ENCODE measurements at places on chromosomes 11 and 22.

GRCh38 chr22:37726241-37726887 lies 29.5 kb downstream of the TRIOBP start:
- DNase-seq, result no peak

GRCh38 chr11:44226945-44227344 lies 83.0 kb downstream of the ALX4 start:
- DNase-seq, result no peak

DNA sequence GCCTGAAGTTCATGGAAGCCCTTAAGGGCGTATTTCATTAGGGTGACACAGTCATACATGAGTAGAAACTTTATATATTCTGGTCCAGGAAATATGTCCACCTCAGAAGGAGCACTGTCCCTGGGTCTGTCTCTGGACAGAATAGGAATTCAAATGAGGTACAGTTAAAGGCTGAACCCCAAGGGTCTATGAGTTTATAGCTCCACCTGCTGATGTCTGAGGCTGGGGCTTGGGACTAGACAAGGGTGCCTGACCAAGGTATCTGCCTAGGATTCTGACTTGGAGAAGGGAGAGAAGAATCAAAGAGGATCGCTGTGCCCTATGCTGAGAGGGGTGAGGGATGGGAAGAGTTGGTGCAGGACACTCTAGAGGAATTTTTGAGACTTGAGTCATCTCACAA lies 14.9 kb downstream of the HEPHL1 start:
- no peak for DNase-seq

DNA sequence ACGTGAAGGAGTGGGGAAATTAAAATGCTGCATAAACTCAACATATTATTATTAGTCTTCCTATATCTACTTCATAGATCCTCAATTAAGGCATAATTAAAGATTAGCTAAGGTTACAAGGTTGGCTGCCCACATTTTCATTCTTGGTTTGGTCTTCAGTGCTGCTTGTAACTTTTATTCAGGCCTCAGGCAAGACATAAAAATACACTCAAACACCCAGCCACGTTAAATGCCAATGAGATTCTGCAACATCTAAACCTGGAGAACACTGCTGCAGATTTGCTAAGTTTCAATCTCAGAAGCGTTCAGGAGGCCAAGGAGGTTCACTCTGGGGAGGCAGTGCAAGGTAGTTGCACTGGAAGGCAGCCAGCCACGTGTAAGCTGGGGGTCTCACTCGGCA lies 358.7 kb upstream of the NARS2 start:
- no peak for DNase-seq

DNA sequence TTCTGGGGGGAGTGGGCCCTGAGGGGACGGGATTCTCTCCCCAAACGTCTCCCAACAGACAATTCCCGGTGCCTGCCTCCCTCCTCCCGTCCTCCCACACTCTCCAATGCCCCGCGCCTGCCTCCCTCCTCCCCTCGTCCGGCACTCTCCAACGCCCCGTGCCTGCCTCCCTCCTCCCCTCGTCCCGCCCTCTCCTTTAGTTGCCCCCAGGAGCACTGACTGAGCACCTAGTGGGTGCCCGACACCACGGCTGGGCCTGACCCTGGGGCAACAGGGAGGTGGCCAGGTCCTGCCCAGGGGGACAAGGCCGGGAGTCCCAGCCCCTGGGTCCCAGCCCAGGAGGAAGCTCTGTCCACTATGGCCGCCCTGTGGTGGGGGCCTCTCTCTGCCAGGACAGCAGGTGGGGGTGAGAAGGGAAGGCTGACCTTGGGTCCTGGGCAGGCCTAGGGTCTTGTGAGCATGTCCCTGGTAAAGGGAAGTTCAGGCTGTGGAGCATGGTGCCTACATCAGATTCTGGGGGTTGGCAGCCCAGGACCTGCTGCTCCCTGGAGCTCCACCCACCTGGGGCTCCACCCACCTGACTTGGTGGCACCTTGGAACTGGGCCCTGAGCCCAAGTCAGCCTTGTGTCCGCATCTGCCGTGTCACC lies 942.3 kb downstream of the BRD1 start:
- DNase-seq, result no peak

GRCh38 chr22:36758792-36759271 lies 17.1 kb downstream of the IFT27 start:
- DNase-seq, result no peak

GRCh38 chr22:49790912-49791311 lies 36.8 kb downstream of the BRD1 start:
- no peak for DNase-seq

- no peak for DNase-seq
Measured at GRCh38 chr11:94649964-94650623, 82.9 kb downstream of the PIWIL4 start.

DNA sequence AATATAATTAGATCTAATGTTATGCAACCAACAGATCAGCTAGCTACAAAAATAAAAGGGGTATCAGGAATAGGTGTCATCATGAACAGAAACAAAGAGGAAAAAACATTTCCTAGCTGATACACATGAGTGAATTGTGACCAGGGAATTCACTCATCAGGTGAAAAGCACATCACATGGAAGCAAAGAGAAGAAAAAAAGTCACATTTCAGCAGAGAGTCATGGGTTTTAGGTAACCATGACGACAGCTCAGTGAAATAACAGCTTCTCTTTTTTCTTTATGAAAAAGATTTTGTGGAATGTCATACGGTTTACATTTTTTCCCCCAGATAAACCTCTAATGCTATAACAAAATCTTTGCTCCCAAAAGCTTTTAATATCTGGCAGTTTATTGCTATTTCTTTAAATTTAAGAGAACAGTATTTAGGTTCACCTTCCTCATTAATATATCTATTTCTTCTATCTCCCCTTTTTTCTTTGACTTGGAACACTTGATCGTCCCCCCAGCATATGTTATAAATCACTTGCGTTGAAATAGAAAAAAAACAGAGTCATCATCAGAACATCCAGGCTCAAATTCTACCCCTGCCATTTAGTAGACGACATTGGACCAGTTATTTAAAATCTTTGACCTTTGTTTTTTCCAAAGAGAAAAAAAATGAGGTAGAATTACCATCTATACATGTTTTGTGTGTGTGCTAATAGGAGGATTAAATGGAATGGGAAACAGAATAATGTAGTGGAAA lies 5.3 kb downstream of the TYR start:
- DNase-seq, result no peak

DNA sequence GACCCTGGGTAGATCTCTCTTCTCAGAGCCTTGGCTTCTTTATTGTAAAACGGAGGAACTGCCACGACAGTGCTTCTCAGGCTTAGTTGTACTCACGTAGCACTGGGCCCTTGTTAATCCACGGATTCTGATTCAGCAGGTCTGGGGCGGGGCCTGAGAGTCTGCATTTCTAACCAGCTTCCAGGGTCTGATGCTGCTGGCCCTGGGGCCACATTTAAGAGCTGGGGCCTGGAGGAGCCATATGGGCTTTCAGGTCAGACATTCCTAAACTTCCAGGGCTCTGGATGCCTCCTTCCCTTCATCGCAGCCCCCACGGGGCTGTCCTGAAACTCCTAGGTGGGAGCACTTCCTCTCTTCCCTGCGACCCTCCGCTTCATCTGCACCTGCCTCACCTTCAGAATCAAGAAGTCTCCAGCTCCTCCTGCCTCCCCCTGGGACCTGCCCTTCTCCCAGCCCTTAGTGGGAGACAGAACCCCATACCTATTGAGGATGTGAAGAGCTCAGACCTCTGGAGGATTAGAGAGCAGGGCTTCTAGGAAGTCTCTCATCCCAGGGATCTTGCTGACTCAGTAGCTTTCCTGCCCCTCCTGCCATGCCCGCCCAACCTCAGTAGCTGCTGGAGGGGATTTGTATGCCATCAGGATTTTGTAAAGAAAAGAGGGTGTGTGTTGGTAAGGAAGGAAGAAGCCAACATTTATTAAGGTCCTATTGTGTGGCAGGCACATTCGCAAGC lies 92.5 kb downstream of the LRRC32 start:
- DNase-seq, result no peak

DNA sequence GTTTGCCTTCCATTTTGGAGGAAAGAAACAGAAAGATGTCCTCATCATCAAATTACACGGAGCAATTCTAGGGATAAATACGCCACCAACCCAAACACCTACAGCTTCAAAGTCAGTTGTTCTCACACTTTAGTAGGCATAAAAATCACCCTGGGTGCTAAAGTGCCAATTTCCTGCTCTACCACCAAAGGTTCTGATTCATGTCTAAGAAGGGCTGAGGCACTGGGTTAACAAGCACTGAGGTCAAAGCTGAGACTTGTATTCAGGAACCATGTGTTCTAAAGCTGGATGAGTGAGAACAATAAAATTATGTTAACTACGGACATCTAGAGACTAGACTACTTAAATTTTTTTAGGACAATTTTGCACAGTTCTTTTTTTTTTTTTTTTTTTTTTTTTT lies 127.6 kb downstream of the MPPED2 start:
- no peak for DNase-seq

DNA sequence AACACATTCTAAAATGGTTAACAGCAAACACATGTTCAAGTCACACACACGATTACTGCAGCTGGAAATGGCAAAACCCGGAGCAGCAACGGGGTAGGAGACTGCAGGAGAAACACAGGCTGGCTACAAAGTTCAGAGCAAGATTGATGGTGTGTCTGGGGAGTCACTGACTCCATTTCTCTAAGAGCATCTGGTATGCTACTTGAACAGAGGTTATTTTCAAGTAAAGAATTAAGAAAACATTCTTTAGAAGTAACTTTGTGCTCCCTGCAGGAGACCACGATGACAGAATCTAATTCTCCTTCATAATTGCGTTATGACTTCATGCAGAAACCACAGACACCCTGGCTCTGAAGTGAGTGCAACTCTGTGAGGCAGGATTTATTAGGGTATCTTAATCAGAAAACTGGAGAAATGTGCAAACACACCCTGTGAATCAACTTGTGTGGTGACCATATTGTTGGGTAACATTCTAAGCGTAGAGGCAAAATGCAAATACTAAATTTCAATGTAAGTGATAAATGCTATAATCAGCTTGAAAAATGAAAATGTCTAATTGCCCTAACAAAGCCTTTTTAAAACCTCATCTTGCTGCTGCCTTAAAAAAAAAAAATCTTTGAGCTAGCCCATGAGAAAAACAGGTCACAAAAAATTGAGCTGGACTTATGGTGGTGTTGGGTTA lies 303.0 kb downstream of the CADM1 start:
- DNase-seq, result no peak

DNA sequence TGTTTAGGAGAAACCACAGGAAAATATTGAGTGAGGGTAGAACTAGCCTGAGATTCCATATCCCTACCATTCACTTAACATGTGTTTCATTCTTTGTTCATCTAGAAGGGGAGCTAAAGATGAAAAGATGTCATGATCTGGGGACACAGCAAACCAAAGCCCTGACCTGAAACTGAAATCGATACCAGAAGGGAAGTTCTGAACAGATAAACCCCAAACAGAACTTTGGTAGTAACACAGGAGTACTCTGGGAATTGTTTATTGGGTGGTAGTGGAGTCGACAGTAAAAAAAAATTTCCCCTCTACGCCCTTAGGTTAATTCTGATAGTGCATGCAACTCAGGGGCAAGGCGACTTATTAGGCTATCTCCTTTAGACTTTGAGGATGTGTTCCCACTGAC lies 27.2 kb downstream of the OR2AT4 start:
- DNase-seq, result no peak

- no peak for DNase-seq
Measured at GRCh38 chr11:134677397-134677822, 265.4 kb upstream of the B3GAT1 start.

GRCh38 chr11:2911088-2911784 lies 18.0 kb downstream of the PHLDA2 start:
- no peak for DNase-seq

DNA sequence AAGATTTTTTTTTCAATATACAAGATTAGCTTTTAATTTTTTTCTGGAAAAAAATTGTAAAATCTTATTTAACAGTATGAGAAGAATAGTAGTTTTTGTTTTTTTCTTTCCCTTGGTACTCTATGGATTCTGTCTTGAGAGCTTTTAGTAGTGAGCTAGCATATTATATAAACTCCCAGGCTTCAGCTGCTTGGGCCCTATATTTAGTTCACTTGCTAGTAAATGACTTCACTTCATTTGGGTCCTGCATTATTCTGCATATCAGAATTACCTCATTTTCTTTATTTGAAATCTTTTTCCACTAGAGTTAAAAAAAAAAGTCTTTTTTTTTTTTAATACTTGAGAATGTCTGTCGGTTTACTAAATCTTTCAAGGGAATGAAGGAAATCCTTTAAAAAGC lies 33.1 kb downstream of the HIPK3 start:
- DNase-seq, result no peak

GRCh38 chr11:100929377-100929776 lies 200.2 kb downstream of the PGR start:
- no peak for DNase-seq

GRCh38 chr22:50167689-50168489 lies 2.6 kb upstream of the PANX2 start:
- no peak for DNase-seq

- DNase-seq, result no peak
Measured at GRCh38 chr11:11740073-11740702, 101.6 kb upstream of the USP47 start.

DNA sequence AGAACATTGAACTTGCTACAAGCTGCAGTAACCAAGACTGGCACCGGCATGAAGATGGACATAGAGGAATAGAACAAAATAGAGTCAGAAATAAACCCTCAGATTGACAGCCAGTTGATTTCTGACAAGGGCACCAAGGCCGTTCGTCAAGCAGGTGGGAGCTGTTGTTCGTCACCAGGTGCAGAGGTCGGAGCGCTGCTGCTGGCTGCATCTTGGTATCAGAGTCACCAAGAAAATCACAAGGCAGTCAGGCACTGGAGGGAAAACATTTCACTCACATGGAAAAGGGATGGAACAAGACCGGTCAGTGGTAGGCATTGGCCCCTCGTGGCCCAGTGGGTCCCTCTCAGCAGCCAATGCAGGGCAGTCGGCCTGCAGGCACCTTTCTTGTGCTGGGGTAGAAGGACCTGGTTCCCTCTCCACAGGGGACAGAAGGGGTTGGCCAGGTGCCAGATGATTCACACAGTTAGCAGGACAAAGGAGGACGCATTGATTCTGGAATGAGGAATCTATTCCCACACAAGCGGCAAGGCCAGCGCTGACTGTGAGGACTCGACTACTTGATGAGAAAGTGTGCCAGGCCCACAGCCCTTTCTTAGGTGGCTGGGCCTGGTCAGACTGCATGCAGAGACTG lies 115.8 kb upstream of the FGF3 start:
- no peak for DNase-seq

DNA sequence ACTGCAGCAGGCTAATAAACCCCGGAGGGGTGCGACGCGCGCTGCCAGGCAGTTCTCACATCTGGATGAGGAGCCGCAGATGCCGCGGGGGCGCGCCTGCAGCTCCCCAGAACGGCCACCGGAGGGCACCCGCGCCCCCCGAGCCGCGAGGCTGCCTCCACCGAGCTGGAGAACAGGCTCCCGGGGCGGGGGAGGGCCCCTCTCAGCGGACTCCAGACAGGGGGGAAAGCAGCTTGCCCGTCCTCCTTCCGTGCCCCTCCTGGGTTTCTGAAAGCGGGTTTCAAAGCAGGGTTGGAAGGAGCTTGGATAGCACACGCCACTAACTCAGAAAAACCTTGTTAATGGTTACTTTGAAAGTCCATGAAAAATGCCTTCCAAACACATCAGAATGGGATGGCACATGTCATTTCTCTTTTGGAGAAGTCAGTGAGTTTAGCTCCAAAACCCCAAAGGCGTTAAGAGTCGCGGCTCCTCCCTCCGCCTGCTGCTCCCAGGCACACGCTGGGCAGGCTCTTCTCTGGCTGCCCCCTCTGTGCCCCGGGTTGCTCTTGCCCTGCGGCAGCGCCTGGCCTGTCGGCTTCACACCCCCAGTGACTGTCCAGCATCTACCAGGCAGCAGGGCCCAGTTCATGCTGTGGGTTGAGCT lies 317.8 kb downstream of the NTM start:
- peak; percentile 84 for DNase-seq

- DNase-seq, result no peak
Measured at GRCh38 chr11:16191212-16191867, 165.0 kb downstream of the SOX6 start.

GRCh38 chr11:104798789-104799188 lies 99.5 kb downstream of the CASP12 start:
- no peak for DNase-seq

Measured in activated CD8-positive, alpha-beta memory T cell treated with anti-CD3 and anti-CD28 coated beads, Interleukin-2, amount 50 U/mL, for 48 hours (primary cell).